ENCODE measurements at places on chromosomes 12 and 14. TPM values are rescaled to one million over a fixed set of nuclear protein-coding genes. Genes with fewer than 3 reads are reported as not detected.

- H3K36me3 ChIP-seq, result no peaks in the 10 kb centered on the region
- H3K27me3 ChIP-seq, result no peaks in the 10 kb centered on the region
- no peaks in the 10 kb centered on the region for H3K4me1 ChIP-seq
- DNase-seq, result no peak
- H3K4me3 ChIP-seq, result no peak overlapping the region
These were observed 458.4 kb upstream of the SYT1 start for GRCh38 chr12:78406213-78406612.

DNA sequence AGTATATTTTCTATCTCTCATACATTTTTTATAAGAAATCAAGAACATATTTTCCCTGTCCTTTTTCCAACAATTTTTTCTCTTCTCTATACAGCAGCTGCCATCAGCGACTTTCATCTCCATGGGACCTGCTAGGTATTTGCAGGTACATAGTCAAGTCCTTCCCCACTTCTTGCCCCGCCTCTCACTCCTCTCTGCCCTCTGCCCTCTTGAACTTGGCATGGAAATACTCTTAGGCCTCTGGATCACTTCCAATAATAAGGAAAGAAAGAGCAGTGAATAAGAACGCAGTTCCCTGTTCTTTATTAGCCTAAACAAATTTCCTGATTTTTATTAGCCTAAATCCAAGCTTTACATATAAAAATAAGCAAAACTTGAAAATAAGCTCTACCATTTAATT is 353.1 kb downstream of the SEC23A start:
- no peaks in the 10 kb centered on the region for H3K4me1 ChIP-seq
- no peaks in the 10 kb centered on the region for H3K27me3 ChIP-seq
- no peak for DNase-seq
- H3K4me3 ChIP-seq, result no peak overlapping the region
- H3K27ac ChIP-seq, result no peak overlapping the region

- H3K27me3 ChIP-seq, result no peaks in the 10 kb centered on the region
- no peak for DNase-seq
- no peak overlapping the region for H3K4me3 ChIP-seq
- no peaks in the 10 kb centered on the region for H3K36me3 ChIP-seq
These were observed 132.9 kb upstream of the DAAM1 start for GRCh38 chr14:59055439-59056045.

DNA sequence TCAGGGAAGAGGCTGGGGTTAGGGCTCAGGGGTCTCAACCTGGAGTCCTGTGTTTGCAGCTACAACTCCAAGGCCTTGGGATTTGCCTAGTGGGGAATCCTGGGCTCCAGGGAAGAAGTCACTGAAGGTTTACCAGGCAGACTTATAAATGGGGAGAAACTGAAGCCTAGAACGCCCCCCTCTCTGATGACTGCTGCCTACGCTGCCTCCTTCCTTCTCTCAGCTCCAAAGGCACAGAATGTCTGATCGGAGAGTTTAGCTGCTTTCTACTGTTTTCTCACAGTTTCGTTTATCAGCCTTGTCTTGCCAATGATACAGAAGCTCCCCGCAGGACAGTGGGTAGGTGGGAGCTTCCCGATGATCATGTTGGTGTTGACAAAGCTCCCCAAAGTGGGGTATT is 101.7 kb downstream of the CACNA1C start:
- DNase-seq, result no peak
- H3K27me3 ChIP-seq, result no peaks in the 10 kb centered on the region
- peaks cover 36% of the 10 kb centered on the region for H3K4me1 ChIP-seq
- H3K27ac ChIP-seq, result peak overlapping the region; percentile 75
- H3K4me3 ChIP-seq, result no peak overlapping the region

DNA sequence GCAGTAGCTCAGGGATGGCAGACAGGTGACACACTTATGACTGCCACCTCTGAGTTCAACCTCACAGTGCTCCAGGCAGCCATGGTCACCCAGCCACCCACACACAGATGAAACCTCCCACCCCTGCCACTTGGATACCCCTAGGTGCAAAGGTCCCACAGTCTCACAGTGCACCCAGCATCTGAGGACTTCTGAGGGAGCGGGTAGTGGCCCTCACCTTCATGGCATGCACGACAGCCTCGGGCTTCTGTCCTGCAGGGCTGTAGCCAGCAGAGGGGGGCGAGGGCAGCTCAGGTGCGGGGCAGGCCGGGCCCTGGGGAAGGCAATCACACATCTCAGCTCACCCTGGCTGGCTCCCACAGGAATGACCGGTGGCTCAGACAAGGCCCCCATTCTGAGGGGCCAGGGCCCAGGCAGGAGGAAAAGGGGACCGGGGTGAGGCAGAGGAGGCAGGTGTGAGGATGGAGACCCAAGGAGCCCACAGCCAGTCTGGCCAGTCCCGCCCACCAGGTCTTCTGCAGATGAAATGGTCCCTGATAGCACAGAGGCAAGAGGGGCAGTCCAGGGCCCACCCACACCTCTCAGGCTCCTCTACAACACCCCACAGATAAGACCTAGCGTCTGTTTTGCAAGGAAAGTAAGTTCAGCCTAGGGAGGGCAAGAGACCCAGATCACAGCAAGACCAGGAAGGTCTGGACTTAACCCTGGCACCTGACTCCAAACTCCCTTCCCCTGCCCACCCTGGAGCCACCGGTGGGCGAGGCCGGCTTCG is 35.8 kb downstream of the CCNK start:
- peaks cover 39% of the 10 kb centered on the region for H3K4me1 ChIP-seq
- peak overlapping the region; percentile 47 for H3K27ac ChIP-seq
- no peak for DNase-seq
- no peaks in the 10 kb centered on the region for H3K27me3 ChIP-seq
- H3K36me3 ChIP-seq, result peaks cover 7% of the 10 kb centered on the region

DNA sequence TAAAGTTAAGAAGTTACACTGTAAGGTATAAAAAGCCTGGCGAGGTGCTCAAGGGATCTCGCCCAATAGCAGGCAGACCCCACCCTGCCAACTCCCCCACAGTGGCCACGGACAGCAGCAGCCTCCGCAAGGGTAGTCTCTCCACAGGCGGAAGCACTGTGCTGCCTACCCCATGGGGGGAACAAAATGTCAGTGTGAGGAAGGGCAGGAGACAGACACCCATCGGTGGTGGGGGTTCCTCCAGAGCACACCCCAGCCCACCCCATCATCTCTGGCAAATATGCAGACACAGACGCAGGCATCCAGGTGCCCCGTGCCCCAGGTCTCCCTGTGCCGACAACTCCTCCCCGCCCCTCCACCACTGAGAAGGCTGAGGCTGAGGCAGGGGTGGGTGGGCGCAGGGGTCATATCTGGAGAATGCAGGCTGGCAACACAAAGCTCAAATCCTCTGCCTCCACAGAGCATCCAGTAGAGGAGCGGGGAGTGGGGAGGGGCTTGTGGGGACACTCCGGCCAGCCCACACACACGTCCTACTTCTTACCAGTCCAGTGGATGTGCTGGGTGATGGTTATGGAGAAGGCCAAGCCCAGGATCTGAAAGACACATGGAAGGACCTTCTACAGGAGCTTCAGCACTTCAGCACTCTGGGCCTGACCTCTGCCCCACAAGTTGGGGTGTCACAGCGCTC is 68.3 kb upstream of the DDX11 start:
- H3K27me3 ChIP-seq, result no peaks in the 10 kb centered on the region
- H3K4me3 ChIP-seq, result no peak overlapping the region
- DNase-seq, result peak; percentile 55
- H3K36me3 ChIP-seq, result no peaks in the 10 kb centered on the region
- H3K27ac ChIP-seq, result no peak overlapping the region
- no peaks in the 10 kb centered on the region for H3K4me1 ChIP-seq

- H3K27ac ChIP-seq, result no peak overlapping the region
- no peaks in the 10 kb centered on the region for H3K27me3 ChIP-seq
- no peaks in the 10 kb centered on the region for H3K4me1 ChIP-seq
These were observed 151.6 kb downstream of the HELB start for GRCh38 chr12:66453844-66454243.

HSPA2 gene
- 87.5 TPM for total RNA-seq
